Stimulated activated CD8-positive, alpha-beta memory T cell treated with anti-CD3 and anti-CD28 coated beads, Interleukin-2, amount 100 ng/mL, for 1 hour (primary cell): ENCODE measurements at places on chromosomes 6 and 20.

DNA sequence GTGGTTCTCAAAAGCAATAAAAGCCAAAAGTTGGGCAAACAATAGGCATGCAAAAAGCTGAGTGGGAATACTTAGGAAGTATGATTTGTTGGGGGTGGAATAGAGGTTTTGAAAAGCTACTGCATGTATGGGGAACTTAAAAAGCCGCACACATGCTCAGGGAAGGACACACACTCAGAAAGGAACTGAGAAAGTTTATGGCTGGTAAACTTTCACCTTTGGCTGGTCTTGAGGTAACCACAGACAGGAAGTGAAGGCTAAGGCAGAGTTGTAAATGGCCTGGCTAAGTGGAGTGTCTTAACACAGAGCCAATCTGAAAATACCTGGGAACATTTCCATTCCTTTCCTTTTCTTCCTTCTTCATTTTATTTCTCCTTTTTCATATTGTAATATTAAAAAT is 134.5 kb upstream of the EXOC2 start:
- DNase-seq = no peak

DNA sequence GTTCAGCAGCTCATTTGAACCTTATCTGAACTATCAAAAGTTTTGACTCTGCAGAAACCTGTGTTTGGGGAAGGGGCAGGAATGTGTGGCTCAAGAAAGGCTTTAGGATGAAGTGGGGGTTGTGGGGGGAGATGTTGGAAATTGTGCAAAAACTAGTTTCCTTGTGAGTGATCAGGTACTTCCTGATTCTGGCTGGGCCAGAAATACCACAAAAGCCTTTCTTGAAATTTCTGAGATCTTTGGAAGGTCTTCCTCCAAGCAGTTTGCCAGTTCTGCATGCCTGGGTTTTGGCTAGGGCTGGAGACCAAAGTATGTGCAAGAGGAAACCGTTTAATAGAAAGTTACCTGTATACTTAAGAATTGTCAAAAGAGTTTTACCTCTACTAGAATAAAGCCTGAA is 116.6 kb downstream of the BMP2 start:
- DNase-seq = no peak

GRCh38 chr6:10995114-10995707 is 48.9 kb downstream of the ELOVL2 start:
- DNase-seq = no peak

DNA sequence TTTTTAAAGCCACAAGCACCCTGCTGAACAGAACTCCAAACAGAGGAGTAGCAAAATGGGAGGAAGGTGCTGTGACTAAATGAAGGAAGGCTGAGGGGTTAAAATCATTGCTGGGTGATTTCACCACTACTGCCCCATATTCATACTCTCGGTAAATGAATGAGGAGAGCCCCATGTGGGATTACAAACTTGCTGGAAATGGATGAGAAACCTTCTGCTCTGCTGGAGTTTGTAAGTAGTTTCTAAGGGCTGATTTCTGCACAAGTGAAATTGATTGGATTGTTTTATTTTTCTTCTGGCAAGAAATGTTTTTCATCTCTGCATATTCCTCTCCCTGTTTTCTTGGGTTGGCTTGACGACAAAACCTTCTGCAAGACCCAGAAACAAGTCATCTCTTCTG is 533.5 kb upstream of the MMS22L start:
- DNase-seq = no peak

GRCh38 chr20:32512047-32512385 is 73.1 kb downstream of the NOL4L start:
- DNase-seq = no peak

DNA sequence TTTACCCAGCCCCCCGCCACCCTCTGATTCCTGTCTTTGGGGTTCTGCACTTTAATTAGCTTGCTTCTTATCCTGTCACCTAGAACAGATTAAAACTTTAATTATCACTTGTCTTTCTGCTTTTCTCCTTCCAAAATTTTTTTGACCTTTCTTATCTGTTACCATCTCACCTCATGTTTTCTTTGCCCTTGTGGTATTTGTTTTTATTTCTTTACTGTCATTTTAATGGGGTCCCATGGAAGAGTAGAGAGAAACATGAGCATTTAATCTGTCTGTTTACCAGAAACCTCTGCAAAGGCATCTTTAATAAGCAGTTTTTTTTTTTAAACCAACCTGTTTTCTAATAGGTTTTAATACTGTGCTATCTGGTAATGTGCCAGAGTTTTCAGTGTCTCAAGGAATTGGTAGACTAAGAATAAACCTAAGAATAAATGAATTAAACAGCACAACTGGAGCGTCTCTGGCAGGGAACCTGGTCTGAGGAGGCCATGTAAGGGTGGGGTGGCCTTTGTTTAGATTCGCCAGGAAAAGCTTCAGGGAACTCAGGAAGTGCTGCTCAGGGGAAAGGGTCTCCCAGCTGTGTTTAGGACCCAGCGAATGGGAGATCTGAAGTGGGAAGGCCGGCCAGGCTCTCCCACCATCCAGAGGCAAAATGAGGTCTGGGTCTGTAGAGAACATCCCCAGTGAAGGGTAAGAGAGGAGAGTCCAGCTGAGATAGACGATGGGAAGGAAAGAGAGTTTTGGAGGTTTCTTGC is 69.8 kb downstream of the ARID1B start:
- DNase-seq = no peak

- DNase-seq = peak; percentile 29
Measured at GRCh38 chr6:41705996-41706835, 29.2 kb downstream of the TFEB start.

DNA sequence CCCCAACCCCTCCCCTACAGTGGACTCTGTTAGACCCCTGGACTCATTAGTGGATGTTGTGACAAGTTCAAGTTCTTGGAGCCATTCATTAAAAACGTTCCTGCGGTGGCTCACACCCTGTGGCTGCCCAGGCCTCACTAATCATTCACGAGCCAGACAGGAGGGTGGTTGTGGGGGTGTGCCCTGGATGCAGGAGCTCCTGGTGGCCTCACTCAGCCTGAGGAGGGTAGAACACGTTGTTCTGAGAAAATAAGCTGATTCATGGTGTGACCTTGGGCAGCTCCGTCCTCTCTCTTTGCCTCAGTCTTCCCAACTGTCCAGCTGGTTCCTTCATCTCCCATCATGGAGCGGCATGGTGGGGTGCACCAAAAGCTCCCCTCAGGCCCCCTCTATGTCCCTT is 16.7 kb downstream of the SLC13A3 start:
- no peak for DNase-seq

DNA sequence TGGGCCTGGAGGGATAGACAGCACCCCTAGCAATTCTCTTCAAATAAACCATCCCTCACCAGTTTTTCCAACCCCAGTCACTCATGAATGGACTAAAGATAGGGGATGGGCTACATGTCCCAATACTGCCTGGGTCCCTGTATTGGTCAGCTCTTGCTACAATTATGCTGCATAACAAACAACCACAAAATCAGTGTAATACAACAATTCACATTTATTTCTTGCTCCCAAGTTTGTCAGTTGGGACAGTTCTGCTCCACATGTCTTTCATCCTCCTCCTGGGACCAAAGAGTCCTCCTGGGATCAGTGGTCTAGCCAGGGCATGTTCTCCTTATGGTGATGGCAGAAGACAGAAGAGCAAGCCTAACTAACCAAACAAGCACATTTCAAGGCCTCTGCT is 91.7 kb upstream of the MYL9 start:
- DNase-seq = no peak

GRCh38 chr6:25713824-25714223 is 40.7 kb upstream of the SLC17A4 start:
- no peak for DNase-seq

DNA sequence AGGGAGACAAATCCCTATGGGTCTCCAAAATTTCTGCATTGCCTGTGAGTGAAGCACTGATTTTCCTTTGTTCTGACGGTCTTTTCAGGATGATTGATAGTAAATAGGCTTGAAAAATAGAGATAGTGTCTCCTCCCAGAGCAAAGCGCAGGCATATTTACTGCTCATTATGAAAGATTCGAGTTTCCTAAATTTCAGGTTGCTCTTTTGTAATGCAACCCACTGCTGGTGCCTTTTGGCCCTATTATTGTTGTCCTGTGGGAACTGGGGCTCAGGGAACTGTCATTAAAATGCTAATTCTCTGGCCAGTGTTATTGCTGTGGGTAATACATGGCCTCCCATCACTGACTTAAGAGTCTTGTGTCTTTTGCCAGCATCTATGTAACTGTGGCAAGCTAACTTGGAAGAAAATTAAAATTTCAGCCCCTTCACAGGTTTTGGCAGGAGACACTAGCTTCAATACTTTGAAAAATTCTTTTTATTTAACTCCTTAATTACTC is 754.1 kb upstream of the MAP3K7 start:
- no peak for DNase-seq

GRCh38 chr20:63152322-63153253 is 63.3 kb downstream of the YTHDF1 start:
- no peak for DNase-seq

- DNase-seq = no peak
Measured at GRCh38 chr6:10215326-10216110, 199.4 kb downstream of the TFAP2A start.

DNA sequence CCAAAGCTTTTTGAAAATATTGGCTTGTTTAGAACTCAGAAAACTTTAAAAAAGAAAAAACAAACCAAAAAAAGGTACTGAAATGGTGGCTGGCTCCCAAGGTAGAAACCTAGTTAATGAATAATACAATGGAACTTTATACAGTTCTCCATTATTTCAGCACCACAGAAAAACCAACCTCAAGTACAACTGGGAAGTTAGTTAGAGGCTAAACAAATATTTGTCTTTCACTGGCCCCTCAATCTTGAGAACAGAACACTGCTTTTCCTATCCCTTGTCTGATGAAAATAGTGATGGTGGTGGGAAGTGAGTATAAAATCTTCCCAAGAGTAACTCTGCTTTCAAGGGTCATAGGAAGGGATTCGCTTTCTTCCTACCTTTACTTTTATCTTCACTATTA is 126.5 kb downstream of the REV3L start:
- no peak for DNase-seq

DNA sequence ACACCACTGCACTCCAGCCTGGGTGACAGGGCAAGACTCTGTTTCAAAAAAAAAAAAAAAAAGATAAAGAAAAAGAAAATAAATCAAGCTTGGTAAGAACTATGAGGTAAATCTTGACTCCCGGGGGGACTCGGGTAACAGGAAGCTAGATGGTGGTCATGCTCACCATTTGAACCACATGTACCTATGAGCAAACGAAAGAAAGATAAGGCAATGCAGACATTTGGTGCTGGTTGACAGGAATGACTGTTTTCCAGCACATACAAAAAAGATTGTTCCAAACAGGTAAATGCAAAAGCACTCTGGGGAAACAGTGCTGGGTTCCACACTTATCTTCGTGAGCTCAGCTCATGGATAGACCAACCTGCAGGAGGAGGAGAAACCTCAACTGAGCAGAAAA is 22.8 kb upstream of the PTPN1 start:
- no peak for DNase-seq

GRCh38 chr6:51265426-51265825 is 446.8 kb downstream of the TFAP2B start:
- DNase-seq = no peak

- no peak for DNase-seq
Measured at GRCh38 chr6:40925341-40925740, 113.7 kb downstream of the UNC5CL start.

GRCh38 chr20:37395921-37396415 is 50.0 kb downstream of the SRC start:
- DNase-seq = no peak

DNA sequence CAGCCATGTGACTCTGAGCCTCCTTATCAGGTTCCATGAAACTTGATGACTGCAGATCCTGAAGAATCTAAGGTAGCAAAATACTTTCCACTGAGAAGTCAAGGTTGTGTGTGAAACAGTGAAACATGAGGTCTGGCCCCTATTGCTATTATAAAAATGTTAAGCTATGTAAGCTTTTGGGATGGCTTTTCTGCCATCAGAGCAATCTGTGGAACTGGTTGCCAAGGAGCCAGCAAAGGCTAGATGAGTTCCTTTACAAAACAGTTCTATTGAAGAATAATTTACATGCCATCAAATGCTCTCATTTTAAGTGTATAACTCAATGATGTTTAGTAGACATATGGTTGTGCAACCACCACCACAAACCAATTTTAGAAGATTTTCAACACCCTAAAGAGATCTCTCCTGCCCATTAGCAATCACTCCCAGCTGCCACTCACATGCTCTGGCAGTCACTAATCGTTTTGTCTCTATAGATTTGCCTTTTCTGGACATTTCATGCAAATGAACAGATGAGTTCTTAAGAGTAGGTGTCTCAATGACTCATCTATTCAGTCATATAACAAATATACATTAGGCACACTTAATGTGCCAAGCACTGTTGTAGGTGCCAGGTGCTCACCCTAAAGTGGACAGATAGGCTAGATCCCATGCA is 19.9 kb upstream of the MEP1A start:
- DNase-seq = no peak

DNA sequence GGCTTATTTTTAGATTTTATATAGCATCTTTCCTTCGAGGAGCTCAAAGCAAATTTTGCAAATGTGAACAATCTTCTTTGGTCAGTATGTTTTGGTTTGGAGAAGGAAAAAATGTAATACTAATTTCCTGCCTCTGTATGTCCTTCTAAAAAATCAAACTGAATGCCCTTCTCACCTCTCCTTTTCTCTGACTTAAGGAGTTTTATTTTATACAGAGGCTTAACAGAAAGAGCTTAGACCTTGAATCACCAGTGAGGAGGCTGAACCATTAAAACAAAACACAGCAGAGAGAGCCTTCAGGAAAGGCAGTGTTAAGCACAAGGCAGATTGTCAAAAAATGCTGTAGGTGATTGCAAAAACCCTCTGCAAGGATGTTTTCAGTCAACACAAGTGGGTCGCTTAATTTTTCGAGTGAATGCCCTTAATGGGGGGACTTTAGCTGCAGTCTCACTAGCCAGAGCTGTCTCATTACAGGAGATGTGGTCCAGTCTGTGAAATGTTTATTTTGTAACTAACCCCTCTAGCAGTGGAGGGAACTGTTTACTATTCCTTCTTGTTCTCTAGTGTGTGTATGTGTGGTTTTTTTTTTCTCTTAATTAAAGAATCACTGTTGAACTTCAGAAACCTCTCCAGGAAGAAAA is 481.3 kb upstream of the CITED2 start:
- no peak for DNase-seq

GRCh38 chr6:15948930-15949900 is 179.7 kb upstream of the MYLIP start:
- DNase-seq = no peak

DNA sequence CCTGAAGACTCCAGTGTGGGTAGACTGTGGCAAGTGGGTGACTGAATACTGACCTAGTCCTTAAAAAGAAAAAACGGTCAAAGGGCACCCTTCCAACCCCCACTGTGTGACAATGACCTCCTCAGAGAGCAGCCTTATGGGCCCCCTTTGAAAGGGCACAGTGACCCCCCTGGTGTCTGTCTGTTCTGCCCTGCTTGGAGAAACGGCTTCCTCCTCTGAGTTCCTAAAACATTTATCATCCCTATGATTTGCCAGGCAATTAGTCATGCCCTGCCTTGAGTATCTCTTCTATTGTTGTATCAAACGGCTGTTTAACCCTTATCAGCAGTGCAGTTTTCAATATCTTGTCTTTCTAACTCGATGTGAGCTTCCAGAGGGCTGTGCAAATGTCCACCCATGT is 21.0 kb upstream of the STX16 start:
- DNase-seq = no peak

- DNase-seq = no peak
Measured at GRCh38 chr6:24283043-24283985, 74.5 kb downstream of the DCDC2 start.
